CD4-positive, alpha-beta T cell treated with Interleukin-10 for 1 hour (primary cell): ENCODE measurements at places on chromosomes 11 and 22.
A peak's percentile ranks its signal among the peaks of the same experiment; 100 is the strongest.

GRCh38 chr22:19607192-19608002 is 83.2 kb upstream of the CLDN5 start:
- DNase-seq = peak; percentile 51

DNA sequence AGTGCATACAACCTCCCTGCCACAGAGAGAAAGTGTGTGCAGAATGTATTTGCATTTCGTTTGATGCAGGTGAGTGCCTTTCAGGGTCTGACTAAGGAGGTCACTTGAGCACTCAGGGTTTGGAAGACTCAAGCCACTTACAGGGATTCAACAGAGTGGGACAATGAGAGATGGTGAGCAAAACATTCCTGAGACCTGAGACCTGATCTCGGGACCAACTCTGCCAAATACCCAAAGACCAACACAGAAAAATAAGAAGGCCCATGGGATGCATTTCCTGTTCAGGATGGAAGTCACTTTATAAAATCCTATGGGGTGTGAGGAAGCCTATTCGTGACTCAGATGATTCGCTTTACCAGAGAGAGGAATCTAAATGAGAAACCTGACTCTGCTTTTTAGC is 65.2 kb upstream of the LARGE1 start:
- DNase-seq = no peak

GRCh38 chr11:88709567-88709966 is 356.2 kb downstream of the GRM5 start:
- DNase-seq = no peak

DNA sequence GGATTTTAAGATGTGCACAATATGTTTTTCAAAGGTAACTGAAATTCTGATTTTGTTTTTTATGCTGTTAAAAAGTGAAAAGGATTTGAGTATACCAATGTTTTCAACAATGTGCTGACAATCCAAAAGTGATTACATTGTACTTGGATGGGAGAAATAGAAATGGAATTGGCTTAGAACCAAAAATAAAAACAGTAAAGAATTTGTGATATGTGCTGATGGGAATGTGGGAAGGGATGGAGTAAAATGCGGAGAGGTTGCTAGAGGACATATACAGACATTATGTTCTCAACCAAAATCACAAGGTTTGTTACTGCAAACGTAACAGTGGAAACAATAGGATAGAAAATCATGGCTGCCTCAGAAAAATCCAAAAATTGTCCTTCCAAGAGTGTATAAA is 279.3 kb upstream of the TENM4 start:
- no peak for DNase-seq
